AG04450 (cell line): ENCODE measurements at places on chromosomes 4 and X.

DNA sequence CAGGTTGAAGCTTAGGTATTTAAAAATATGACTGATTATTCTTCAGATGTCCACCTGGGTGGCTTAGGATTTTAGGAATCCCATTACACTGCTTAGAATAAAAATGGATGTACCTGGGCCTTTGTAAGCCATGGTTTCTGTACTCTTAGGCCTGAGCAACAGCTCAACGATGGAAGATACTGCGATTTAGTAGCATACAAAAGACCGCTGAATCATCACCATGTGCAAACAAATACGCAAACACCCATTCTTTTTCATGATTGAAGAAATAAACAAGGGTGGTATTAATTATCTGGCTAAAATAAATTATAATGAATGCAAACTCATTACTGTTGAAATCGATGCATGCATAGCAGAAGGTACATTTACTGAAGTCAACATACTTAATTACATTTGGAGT, 188.9 kb downstream of the ZNF330 start:
- no peak for DNase-seq

DNA sequence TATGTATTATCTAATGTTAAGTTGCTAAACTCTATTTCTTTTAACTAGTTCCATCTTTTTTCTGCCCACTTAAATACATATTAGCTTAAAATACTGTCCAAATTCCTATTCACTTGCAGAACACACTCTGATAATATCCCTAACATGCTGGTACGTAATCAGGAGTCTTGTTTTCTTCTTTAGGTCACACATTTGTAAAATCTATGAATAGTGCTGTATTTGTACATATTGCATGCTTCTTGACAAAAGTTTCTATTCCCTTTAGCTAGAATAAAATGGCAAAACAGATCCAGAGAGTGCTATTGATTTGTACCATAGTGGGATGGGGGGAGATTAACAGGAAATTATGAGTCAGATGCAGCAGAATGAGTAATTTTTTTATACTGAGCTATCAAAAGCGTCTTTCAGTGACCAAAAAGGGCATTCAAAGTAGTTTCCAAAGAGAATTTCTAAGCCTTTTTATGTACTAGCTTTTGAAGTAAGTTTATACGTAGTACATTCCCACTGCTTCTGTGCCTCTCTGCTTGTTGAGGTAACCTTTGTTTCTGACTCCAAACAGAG, 126.5 kb downstream of the PTPN13 start:
- DNase-seq: no peak

- no peak for DNase-seq
Measured at GRCh38 chr4:112055100-112055499, 90.2 kb upstream of the FAM241A start.

GRCh38 chr4:76558396-76559235, 123.6 kb downstream of the SHROOM3 start:
- DNase-seq: no peak

- DNase-seq: no peak
Measured at GRCh38 chrX:88170553-88170952, 576.5 kb upstream of the CPXCR1 start.
